Stimulated activated CD8-positive, alpha-beta memory T cell treated with anti-CD3 and anti-CD28 coated beads, Interleukin-15, amount 100 ng/mL, for 4 hours (primary cell): ENCODE measurements at places on chromosomes 2 and 18.

- DNase-seq = no peak
These were observed 329.7 kb downstream of the FSIP2 start for GRCh38 chr2:186068139-186068801.

GRCh38 chr2:130344578-130344977 is 1.9 kb downstream of the IMP4 start:
- DNase-seq = no peak

GRCh38 chr2:101710471-101711318 is 13.2 kb downstream of the MAP4K4 start:
- no peak for DNase-seq

DNA sequence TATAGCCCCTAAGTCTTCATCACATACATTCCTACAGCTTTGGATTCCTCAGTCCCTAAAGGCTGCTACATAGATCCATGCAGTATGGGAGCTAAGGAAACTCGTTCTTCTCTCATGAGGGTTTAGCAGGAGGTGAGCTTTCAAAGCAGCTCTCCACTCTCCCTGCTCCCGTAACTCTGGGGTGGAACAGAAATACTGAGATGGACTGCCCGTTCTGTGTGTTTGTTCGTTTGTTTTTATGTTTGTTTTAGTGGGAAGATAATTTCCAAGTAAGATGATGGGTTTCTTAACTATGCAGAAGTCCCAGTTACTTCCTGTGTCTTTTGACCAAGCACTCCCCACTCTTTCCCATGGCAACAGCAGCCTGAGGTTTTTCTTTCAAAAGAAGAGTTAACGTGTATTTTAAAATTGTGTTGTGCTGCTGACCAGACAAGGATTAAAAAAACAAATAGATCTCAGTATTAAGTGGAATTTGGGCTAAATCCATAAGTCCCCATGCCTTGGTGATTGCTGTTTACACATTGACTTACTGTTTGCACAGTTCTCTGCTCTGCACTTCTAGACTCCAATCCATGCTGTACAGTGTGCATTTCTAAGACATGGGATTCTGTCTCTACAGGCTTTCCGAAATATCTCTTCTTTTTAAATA is 156.4 kb upstream of the SH3BP4 start:
- DNase-seq = no peak

GRCh38 chr18:46239998-46240397 is 135.8 kb downstream of the HAUS1 start:
- DNase-seq = no peak

DNA sequence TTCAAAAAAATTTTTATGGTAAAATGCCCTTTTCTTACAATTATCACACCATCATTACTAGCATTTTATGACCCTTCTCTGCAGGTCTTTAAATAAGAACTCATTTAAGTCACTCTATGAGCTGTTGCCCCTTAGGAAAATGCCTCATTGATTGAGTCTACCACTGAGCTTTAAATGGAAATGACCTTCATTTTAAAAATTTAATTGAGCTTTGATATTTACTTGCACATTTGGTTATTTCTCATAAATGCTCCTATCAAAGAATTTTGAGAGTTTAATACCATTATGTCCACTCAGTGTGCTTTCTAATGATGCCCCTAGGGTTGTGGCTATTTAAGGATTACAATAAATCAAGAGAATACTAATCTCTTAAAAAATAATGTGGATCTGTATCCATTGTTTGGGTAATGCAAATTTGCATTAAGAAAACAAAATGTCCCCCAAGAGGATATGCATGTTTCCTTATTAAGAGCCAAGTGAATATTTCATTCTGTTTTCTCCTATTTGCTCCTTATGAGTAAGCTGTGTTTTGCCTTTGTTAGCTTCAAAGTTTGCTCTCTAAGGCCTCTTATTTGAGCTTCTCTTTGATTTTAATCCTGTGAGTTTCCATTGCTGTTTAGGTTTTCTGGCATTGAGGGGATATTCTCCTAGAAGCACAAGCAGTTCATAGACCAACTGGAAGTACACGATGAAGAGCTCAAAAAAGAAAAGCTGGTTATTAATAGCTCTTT is 69.8 kb downstream of the CERS6 start:
- DNase-seq = no peak

DNA sequence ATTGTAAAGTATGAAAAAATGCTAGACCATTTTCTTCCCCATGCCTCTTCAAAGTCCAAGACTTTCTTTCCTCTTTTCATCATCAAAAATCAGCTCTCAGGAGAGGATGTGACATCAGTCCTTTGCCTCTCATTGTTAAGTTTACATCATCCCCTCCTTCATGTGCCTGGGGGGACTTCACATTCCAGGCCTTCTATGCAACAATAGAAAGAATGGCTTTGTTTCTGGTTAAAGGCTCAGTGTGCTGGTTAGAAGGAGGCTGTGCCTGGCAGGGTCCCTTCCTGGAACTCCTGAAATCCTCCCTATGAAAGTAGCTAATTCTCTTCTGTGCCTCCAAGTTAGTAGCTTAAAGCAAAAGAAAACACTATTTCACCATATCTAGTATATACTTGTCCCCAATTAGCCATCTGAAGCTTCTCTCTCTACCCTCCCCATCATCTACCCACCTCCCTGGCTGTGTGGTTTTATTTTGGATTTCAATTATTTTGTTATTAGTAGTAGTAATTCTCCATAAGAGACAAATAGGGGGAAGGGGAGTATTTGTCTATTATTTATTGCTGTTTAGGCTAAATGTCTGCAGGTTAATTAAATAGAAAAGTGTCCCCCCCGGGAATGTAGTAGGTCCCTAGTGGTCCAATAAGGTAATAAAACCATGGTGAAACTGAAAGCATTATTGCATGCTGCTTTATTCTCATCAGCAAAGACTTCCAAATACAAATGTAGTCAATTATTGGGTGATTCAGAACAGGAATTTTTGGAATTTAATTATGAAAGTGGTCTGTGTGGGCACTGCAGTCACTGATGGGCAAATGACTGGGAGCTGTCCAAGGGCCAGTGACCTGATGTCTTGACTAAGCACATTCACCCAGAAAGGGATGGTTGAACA is 69.0 kb downstream of the CPO start:
- no peak for DNase-seq

- DNase-seq = no peak
These were observed 125.3 kb downstream of the TMEM131 start for GRCh38 chr2:97870396-97870843.
